Fibroblast of mammary gland (primary cell): ENCODE measurements at places on chromosomes 1 and 21.

DNA sequence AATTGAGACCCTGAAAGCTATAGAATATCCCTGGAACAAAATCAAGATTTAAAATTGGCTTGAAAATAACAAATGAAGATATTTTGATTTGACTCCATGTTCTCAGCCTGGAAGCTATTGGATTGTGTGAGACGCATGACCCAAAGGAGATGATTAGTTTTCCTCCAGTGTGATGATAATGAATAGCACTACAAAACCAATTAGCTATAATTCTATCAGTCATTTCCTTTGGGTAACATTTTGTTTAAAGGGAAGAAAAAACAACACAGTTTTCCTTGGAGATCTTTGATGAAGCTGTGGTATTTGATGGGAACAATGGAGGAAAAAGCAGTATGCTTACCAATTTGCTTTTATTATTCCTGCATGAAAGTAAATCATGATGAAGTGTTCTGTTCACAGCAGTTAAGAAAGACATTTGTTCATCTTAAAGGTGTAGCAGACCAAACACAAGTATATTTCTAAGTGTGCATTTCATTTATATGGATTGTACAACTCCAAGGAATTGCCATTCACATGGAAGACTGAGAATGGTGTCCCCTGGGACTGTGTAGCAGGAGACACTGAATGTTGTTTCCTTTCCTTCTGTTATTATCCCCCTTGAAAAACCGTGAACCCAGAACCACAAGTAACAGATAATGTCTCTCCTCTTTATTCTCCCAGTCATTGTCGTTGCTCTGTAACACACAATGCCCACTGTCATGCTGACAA, 111.4 kb downstream of the CACHD1 start:
- DNase-seq, result no peak

DNA sequence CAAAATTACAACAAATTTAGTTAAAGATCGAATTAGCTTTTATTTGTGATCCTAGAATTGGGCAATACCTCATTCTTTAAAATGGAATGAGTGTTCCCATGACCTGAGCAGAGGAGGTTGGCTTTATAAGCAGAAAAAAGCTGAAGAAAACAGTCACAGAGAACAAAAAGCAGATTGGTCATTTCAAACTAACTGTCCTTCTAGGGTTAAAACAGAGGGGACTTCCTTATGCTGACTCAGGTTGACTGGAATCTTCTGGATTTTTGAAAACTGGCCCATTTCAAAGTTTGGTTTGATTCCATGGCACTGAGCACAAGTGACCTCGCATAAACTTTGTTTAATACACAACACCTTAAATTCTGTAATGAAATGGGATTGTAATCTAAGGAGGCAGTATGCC, 17.6 kb downstream of the NFASC start:
- peak; percentile 51 for DNase-seq

DNA sequence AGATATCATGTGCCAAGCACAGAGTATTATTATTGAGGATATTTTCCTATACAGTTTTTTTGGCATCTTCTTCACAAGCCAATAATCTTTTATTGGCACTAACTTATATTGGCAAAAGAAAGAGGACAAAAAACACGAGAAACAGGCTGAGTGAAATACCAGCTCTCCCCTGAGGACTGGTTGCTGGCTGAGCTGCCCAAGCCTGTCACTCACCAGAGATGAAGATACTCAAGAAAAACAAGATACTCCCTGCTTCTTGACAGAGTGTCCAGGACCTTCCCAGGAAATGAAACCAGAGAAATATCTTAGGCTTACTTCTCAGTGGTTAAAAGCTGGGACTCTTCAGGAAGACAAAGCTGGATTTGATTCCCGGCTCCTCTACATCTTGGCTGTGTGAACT, 35.9 kb upstream of the ATP1B1 start:
- DNase-seq, result no peak

GRCh38 chr1:162353078-162353477, 23.6 kb downstream of the SPATA46 start:
- DNase-seq, result no peak

- DNase-seq, result peak; percentile 89
Measured at GRCh38 chr21:34704119-34704518, 35.3 kb downstream of the CLIC6 start.

- DNase-seq, result no peak
Measured at GRCh38 chr1:164830628-164831027, 271.6 kb downstream of the PBX1 start.

DNA sequence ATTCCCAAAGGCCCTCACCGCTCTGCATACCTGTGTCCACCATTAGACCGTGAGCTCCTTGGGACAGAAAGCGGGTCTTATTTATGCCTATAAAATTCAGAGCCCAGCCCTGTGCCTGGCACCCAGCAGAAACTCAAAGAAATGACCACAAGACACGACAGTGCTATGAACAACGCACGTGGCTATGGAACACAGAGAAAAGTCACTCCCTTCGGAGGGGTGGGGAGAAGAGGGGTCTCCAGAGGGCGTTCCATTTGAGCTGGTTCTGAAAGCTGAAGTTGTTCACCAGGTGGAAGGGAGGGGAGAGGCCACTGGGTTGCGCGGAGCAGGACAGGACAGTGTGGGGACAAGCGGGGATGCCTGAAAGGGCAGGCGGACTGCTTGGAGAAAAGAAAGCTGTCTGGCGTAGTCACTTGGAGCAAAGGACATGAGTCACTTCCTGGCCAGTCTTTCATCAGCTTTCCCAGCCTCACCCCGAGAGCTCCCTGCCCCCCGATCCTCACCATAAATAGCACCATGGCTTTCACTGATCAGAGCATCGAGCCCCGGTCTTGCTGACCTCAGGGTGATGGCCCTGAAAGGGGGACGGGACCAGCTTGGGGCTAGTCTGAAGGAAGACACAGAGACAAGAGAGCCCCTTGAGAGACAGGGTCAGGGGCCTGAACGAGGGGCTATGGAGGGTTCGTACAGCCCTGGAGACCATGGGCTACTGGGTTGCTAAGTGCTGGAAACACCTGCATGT, 28.5 kb downstream of the ECE1 start:
- peak; percentile 94 for DNase-seq

DNA sequence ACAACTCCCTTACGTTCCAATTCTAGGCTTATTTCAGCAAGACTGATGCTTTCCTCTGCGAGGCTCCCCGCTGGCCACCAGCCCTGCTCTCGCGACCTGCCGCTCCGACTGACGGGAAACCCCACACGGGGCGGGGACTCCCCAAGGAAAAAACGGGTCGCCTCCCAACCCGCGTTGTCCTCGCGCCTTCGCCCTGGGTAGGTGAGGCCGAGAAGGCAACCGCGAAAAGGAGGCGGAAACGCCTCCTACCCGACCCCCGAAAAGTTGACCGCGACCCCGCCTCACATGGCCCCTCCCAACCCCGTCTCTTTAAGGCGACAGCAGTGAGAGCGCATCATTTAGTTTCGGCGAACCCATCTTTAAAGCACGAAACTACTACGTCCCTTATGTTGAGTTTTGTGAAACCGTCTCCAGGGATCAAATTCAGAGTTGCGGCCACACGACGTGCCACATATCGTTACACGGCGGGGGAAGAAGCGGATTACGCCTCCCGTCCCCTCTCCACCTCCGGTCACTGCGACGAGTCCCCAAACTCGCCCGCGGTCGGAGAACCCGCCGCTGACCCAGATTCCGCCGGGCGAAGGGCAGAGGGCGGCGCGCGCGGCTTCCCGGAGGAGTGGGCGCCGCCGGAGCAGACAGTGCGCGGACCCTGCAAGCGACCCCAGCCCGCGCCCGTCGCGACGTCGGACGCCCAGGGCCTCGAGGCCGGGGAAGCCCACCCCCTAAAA, 1.2 kb downstream of the ANP32E start:
- DNase-seq, result peak; percentile 55

DNA sequence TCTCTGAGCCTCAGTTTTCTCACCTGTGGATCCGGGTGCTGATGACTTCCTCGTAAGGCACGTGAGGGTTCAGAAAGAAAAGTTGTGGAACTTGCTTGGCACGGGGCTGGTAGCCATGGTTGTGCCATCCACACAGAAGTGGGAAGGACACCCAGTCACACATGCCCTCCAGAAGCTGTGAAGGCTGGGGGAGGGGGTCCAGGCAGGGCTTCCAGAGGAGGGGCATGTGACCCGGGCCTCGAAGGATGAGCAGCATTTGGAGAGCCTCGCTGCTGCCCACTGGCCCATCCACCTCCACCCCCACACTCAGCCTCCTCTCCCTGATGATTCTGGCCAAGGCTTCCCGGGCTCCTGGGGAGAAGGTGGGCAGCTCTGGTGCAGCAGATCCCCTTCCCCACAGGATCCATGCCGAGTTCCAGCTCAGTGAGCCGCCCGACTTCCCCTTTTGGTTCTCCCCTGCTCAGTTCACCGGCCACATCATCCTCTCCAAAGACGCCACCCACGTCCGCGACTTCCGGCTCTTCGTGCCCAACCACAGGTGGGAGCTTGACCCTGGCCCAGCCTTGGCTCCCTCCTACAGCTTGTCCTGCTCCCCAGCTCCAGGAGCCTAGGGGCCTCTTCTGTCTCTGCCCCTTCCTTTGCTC, 9.4 kb downstream of the SELENON start:
- DNase-seq, result no peak

- DNase-seq, result peak; percentile 47
Measured at GRCh38 chr1:214292322-214292721, 11.4 kb downstream of the SMYD2 start.

DNA sequence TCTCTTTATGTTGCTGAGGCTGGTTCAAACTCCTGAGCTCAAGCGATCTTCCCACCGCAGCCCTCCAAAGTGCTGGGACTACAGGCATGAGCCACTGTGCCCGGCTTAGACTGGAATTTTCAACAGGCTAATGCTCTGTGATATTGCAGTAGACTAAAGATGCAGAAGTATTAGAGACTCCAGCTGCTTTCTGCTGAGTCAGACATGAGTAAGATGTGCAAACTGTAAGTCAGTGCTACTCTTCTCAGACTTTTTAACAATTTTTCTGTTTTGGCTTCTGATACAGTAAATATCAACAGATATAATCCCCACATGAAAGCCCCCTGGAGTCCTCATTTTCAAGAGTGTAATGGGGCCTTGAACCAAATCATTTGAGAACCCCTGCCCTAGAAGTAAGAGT, 29.3 kb upstream of the NLRP3 start:
- peak; percentile 68 for DNase-seq

- no peak for DNase-seq
Measured at GRCh38 chr1:29900104-29900679, 663.9 kb downstream of the PTPRU start.

GRCh38 chr1:168687816-168688215, 41.2 kb downstream of the DPT start:
- DNase-seq, result no peak
